ENCODE measurements at places on chromosomes 7 and 10.
A peak's percentile ranks its signal among the peaks of the same experiment; 100 is the strongest.

DNA sequence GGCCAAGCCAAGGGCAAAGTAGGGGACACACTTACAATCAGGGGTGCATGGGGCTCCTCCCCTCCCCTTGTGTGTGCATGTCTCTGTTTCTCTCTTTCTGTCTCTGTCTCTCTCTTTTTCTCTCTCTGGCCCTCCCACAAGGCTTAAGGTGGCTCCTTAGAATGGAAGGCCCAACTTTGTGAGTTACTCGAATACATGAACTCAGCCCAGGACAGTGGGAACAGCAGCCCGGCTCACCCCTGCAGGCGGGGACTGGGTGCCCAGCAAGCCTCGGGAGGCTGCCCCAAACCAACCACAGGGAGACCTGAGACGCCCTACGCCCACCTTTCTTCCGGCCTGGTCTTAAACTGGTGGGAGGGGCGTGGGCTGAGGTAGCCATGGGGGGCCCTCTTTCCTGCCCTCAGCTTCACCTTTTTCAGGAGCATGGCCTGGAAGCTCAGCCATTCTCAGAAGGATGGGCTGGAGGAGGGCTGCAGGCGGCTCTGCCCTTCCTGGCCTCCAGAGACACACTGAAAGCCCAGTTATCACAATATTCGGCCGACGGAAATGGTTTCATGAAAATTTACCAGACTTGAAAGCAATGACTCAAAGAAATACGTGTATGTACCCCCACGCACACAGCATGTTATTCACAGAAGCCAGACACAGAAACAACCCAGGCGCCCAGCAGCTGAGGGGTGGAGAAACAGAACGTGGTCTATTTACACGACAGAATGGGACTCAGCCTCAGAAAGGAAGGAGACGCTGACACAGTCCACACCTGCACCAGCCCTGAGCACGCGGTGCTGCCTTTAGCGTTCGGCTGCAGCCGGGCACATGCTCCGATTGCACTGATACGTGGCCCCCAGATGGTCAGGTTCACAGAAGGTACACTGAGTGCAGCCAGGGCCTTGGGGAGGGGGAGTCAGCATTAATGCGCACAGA, 229.5 kb downstream of the PTPRN2 start:
- no peak for DNase-seq

- DNase-seq, result no peak
These were observed 317.4 kb downstream of the EXOC4 start for GRCh38 chr7:133570321-133570720.

GRCh38 chr7:151827620-151828019, 49.3 kb downstream of the PRKAG2 start:
- DNase-seq, result no peak

- no peak for DNase-seq
These were observed 3.1 kb downstream of the CNPY4 start for GRCh38 chr7:100122568-100122967.

DNA sequence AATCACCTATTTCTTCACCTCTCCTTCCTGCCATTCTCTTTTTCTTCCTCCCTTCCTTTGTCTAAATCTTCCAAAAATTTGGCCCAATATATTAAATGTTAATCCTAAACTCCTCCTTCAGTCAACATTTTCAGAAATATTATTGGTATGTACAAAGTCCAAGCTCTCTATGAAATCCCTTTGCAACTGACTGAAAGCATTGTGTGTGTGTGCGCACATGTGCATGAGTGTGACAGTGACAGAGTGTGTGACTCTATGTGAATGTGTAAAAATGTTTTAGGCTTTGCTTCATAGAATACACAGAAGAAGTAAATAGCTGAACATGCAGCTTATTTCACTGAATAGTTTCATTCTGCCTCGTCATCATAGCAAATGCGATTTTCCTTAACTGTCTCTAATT, 7.0 kb downstream of the GPAM start:
- no peak for DNase-seq

- DNase-seq, result peak; percentile 25
These were observed 133.5 kb upstream of the PRSS58 start for GRCh38 chr7:142391191-142391992.

DNA sequence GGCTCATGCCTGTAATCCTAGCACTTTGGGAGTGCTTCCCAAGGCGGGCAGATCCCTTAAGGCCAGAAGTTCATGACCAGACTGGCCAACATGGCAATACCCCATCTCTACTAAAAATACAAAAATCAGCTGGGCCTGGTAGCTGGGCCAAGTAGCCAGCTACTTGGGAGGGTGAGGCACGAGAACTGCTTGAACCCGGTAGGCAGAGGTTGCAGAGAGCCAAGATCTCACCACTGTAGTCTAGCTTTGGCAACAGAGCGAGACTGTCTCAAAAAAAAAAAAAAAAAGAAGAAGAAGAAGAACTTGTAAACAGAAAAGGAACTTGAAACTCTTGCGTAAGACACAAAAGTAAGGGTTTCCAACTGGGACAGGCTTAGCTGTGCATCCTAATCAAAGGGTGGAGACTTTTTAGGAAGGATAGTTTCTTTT, 5.6 kb upstream of the IFIT2 start:
- DNase-seq, result no peak

DNA sequence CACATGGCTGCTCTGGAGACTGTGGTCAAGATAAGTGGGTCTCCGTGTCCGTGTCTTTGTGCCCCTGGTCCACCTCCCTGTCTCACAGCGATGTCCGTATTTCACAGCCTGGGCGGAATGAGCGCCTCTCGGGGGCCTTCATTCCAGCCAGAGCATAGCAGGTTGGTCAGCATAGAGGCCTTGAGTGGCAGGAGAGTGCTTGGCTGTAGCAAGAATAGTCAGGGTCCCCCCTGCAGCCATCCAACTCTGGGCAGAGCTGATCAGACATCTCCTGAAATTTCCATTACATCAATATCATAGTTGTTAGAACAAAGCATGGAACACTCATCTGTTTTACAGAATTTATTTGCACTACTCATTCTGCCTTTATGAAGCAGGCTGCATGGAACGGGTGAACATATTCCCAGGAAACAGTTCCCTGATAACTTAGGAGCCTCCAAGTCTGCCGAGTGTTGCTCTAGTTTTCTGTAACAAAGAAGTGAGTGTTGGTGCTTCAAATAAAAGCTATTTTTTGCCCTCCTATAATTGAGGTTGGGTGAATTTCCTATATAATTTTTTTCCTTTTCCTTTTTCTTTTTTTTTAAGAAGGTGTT, 255.3 kb downstream of the INHBA start:
- DNase-seq, result no peak

DNA sequence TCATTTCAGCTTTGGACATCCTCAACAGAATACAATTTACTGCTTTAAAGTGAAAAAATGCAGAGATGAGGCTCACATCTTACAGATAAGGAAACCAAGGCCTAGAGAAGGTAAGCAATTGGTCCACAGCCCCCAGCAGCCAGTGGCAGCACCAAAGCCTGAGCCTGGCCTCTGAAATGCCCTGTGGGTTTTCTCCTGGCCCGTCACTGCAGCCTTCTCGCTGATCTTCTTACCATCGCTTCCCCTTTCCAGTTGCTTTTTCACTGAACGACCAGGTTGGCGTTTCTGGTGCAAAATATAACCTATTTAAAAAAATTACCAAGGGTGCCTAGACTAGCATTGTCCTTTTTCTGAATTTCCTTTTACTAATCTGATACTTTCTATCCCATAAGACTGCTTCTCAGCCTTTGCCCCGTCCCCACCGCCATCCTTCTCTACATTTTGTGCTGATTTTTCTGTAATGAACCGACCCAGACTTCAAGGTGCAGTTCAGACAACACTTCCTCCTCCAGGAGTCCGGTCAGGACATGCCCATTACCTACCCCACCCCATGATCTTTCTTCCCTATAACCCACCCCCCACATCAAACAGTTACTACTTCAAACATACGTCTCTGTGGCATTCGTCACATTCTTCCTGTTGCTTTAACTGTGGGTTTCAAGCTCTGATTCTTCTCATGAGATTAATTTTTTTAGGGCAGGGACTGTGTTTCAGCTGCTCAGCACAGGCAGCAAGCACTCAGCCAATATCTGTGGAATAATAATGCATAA, 289.4 kb downstream of the DNAJB6 start:
- no peak for DNase-seq

GRCh38 chr7:117616694-117617093, 136.9 kb downstream of the CFTR start:
- no peak for DNase-seq

- DNase-seq, result peak; percentile 28
These were observed 24.3 kb downstream of the SEM1 start for GRCh38 chr7:96685353-96685752.

DNA sequence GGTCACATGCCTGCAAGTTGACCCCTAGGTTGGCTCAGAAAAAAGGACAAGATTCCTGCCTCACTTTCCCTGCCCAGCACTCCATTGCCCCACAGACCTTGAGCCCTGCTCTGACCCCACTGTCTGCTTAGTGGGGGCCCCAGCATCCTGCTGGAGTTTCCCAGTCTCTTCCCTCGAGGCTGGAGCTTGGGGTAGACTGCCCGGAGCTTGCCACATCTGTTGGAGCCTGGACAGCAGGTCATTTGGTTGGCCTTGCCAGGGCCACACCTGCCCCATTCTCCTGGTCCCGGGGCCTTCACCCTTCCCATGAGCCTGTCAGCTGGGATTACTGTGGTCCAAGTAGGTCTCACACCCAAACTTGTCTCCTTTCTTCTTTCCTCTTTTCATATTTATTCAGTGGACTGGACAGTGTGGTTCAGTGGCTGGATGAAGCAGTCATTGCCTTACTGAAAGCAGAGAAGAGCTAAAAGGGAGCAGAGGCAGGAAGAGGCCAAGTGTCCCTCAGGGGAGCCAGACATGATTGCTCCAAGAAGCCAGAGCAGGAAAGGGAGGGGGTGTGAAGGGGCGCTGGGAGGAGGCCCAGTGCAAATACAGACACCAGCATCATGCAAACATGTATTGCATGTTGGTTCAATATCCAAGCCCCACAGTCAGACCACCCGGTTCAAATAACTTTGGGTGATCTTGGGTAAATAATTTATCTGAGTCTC, 56.2 kb upstream of the CACUL1 start:
- DNase-seq, result no peak

- DNase-seq, result peak; percentile 5
These were observed 5.9 kb upstream of the ITGA8 start for GRCh38 chr10:15725603-15726002.

DNA sequence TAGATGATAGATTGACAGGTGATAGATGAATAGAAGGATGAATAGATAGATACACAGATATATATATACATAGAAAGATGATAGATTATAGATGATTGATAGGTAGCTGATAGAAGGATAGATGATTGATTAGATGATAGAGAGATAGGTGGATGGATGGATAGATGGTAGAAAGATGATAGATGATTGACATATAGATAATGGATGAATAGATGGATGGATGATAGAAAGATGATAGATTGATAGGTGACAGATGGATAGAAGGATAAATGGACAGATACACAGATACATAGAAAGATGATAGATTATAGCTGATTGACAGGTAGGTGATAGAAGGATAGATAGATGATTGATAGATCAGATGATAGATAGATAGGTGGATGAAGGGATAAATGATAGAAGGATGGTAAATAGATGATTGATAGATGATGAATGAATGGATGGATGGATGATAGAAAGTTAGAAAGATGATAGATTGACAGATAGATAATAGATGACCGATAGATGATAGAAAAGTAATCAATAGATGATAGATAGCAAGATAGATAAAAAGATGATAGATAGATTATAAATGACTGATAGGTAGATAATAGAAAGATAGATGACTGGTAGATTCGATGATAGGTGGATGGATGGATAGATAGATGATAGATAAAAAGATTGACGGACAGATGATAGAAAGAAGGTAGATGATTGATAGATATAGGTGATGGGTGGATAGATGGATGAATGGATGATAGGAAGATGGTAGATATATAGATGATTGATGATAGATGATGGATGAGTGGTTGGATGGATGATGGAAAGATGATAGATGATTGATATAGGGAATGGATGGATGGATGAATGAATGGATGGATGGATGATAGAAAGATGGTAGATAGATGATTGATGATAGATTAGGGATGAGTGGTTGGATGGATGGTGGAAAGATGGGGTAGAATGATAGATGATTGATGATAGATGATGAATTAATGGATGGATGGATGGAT, 80.4 kb downstream of the MICALL2 start:
- no peak for DNase-seq

GRCh38 chr10:15245530-15245929, 77.0 kb upstream of the NMT2 start:
- DNase-seq, result no peak

DNA sequence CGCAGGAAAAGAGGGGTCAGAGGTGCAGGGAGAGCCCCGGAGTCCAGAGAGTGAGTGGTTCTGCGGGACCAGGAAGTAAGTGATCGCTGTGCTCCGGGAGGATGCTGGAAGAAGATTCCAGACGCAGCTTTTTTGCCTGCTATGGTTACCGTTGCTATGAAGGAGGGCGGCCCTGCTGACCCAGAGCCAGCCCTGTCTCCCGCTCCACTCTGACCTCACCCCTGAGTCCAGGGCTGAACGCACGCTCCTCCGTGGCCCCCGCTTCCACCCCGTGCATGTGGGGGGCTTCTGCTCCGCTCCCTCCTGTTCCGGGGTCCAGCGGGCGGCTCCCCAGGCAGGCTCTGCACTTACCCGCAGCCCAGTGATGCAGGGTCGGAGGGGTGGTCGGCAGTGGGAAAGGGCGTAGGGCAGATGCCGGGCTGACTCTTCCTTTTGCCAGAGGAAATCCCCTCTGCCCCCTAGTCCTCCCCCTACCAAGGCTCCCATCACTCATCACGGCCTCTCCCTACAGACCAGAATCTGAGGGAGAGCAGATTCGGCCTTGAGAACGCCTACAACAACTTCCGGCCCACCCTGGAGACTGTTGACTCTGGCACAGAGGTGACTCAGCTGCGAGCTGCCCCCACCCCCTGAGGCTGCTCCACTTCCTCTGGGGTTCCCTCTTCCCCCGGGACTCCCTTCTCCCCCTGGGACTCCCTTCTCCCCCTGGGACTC, 2.7 kb upstream of the MUC17 start:
- DNase-seq, result peak; percentile 77

DNA sequence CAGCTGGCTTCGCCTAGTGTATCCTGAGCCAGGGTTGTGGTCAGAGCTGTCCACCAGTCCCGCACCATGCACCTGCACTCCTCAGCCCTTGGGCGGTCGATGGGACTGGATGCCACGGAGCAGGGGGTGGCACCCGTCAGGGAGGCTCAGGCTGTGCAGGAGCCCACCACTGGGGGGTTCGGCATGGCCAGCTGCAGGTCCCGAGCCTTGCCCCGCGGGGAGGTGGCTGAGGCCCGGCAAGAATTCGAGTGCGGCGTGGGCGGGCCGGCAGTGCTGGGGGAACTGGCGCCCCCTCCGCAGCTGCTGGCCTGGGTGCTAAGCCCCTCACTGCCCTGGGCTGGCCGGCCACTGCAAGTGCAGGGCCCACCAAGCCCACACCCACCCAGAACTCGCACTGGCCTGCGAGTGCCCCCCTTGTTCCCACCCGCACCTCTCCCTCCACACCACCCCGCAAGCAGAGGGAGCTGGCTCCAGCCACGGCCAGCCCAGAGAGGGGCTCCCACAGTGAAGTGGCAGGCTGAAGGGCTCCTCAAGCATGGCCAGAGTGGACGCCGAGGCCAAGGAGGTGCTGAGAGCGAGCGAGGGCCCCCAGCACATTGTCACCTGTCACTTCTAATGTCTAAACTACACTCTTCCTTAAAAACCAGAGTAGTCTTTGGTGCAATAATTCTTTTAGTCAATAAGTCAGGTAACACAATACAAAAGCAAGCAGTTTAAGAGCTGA, 11.0 kb downstream of the FAM25A start:
- no peak for DNase-seq

Data from activated CD4-positive, alpha-beta T cell treated with anti-CD3 and anti-CD28 coated beads, Interleukin-2, Interleukin-4, amounts not matched to agents 100 ng/mL and 50 ng/mL, durations not matched to agents 16 hours and 8 hours (primary cell).